ENCODE measurements at places on chromosomes 6 and 20. TPM values are rescaled to one million over a fixed set of nuclear protein-coding genes. Genes with fewer than 3 reads are reported as not detected.

The DLK2 gene
- total RNA-seq = 1.6 TPM

The SLC17A3 gene
- 0.43 TPM for total RNA-seq

The GSTA3 gene
- not detected for total RNA-seq

The TPBG gene
- 0.34 TPM for total RNA-seq

The MUCL3 gene
- total RNA-seq = not detected

DNA sequence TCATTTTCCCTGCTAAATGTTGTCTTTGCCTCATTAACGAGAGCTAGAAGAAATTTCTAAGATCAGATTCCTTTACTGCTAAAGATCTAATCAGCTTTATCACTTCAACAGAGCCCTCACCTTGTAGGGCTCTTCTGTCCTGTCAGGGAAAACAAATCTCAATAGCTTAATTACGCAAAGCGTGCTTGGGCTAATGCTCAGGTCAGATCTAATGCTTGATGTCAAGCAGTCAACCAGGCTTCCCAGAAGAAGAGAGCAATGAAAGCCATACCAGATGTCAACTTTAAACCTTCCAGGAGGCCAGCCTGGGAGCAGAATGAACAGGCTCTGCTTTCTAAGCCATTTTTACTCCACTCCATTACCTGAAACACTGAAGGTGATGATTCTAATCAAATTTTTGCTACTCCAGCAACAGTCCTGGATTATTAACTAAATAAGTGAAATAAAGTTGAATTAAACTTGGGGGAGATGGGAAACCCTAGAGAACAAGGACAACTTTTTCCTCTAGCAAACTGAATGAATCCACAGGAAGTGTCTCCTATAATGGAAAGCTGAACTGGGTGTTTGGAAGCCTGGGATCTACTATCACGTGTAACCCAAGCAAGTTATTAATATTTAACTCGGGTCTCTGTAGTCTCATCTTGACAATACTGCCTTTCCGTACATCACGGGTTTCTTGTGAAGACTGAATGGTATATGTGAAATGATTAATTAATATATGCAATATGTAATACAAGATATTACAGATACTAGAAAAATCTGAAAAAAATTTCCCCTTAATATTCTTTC is 273.7 kb downstream of the PTPRK start:
- DNase-seq = no peak

- no peak for DNase-seq
Observed at GRCh38 chr20:31663524-31663837, 25.8 kb downstream of the COX4I2 start.

GRCh38 chr6:88538840-88539239 is 372.7 kb upstream of the CNR1 start:
- no peak for DNase-seq

GRCh38 chr6:74269600-74269858 is 573.5 kb downstream of the CD109 start:
- no peak for DNase-seq

DNA sequence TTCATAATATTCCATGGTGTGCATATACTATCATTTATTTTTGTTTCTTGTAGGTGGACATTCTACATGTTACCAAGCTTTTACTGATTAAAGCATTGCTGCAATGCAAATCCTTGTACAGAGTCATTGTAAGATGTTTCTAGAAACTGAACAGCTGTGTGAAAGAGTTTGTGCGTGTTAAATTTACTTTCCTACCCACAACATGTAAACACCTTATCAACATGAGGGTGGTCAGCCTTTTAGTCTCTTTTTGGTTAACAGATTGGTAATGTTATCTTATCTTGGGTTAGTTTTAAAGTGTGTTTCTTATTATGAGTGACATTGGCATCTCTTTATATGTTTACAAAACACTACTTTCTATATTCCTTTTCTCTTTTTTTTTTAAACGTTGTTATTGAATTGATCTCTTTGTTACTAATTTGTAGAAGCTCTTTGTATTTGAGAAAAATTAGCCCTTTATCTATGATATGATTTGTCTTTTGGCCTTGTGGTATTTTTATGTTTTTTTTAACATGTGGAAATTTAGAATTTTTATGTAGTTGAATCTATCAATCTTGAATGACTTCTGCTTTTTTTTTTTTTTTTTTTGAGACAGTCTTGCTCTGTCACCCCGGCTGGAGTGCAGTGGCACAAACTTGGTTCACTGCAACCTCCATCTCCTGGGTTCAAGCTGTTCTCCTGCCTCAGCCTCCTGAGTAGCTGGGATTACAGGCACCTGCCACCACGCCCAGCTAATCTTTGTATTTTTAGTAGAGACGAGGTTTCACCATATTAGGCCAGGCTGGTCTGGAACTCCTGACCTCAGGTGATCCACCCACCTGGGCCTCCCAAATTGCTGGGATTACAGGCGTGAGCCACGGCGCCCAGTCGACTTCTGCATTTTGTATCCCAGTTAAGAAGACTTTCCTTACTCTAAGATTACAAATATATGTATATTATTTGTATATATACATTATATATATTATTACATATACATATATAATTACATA is 112.1 kb downstream of the TCP11 start:
- no peak for DNase-seq

- no peak for DNase-seq
Observed at GRCh38 chr6:46969206-46969605, 47.5 kb upstream of the ADGRF5 start.

DNA sequence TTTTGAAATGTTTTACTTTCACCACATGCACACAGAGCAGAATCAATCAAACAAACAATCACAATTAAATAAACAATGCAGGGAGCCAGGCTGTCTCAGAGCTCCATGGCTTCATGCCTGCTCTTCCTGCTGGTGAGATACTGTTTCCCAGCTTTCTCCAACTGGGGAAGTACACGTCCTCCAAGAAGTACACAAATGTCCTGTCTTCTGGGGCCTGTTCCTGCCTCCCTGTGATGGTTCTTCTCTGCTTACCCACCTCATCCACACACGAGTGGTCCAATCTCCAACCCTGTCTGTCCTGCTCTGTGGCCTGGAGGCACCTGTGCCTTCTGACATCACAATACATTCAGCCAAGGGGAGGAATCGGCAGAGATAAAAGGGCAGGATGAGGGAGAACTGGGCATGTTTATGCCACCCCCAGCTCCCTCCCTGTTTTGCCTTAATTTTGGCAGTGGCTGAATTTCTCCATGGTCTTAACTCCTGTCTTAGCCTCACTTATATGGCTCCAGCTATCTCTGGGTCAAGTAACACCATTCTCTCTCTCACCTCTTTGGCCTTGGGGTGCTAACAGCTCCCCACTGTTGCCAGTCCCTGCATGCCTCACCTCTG is 25.3 kb upstream of the TTPAL start:
- no peak for DNase-seq

DNA sequence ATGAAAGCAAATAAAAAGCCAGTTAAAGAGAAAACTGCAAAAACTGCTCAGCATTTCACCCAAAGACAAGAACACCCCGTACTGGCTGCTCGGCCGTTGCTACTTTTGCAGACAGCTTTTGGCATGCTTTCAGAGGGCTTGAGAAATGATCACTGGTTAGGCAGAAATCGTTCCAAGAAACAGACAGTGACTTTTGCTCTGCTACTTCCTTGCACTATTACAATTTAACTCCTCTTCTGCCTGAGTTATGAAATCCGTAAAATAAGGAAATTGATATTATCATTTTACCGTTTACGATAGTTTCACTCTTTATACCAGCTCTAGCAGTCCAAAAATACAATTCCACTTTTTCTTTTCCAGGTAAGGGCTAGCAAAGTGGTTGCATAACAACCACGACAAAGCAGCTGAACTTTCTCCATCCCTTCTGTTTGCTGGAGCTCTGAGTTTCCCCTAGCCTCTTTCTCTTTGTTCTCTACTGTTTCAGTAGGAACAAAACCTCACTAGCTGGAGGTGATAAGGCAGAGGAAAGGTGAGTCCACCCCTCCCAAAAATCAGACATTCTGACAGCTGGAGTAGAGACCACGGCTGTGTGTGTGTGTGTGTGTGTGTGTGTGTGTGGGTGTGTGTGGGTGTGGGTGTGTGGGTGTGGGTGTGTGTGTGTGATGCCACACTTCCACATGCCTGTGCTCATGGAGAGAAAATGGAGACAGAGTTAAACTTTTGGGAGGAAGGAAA is 191.8 kb upstream of the RREB1 start:
- no peak for DNase-seq

- no peak for DNase-seq
Observed at GRCh38 chr6:28738396-28738765, 185.4 kb downstream of the TRIM27 start.

DNA sequence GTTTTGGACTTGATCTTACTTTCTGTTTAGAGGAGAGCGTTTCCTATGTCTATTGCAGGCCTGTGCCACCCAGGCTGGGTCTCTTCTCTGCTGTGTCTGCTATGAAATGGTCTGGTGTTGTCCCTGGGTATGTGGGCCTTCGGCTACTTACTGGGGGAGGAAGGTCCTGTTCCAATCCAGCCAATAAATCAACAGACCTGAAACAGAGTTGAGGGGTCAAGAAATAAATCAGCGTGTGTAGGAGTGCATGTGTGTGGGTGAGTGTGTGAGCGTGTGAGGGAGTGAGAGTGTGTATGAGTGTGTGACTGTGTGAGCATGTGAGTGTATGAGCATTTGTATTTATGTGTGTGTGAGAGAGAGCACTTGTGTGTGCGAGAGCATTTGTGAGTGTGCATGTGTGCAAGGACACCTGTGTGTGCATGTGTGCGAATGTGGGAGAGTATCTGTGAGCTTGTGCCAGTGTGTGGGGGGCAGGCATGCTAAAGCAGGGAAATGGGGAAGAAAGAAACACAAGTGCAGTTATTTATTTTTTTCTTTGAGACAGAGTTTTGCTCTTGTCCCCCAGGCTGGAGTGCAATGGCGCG is 86.3 kb upstream of the PMEPA1 start:
- no peak for DNase-seq

- no peak for DNase-seq
Observed at GRCh38 chr6:80161434-80161833, 55.0 kb downstream of the BCKDHB start.

DNA sequence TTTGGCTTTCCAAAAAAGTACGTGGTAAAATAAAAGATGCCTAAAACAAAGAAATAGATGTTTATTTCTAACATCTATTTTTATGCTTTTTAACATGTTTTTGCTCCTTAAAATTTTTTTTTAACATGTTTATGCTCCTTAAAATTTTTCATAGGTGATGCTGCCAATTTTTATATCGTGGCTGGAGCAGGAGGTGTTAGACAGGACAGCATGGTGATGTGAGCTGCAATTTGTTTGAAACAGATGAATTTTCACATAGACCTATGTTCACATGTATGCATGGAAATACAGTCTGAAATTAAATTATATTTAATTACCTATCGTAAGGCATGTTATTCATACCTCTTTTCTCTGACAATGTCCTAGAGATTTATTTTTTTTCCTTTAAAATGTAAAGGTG is 784.8 kb downstream of the EPHA7 start:
- no peak for DNase-seq

GRCh38 chr6:13924146-13924948 is 405 bp upstream of the RNF182 start:
- DNase-seq = no peak
